ENCODE measurements at places on chromosomes 13 and 19.

GRCh38 chr13:106376401-106377112 lies 158.9 kb downstream of the EFNB2 start:
- peak; percentile 92 for DNase-seq

DNA sequence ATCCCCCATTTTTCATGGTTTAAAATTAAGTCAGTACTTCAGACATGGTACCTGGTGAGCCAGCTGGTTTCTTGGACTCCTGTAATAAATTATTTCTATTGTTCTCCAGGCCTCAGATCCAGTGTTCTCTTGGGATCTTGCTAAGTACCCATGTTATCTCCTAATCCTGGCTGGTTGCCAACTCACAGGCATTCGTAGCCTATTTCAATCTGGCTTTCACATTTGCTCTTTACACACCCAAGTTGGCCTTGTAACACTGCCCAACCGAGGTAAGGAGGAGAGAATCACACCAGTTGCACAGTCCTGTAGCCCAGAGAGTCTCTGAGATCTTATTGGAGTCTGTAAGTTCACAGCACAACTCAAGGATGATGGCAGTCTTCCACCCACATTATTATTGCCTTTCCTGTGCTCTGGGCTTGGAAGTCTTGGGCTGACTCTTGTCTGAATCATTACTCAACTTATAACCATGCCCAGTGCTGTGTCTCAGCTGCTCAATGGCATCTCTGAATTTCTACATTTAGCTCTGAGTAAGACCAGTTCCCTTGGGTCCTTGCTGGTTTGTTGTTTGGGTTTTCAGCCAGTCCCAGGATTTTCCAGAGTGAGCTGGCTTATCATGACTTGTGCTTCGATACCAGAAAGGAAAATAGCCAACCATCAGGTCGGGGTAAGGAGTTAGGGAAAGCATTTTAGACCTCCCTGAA lies 76.6 kb upstream of the KLF12 start:
- peak; percentile 98 for DNase-seq

- no peak for DNase-seq
Observed at GRCh38 chr19:28396287-28396831, 816.6 kb downstream of the UQCRFS1 start.

DNA sequence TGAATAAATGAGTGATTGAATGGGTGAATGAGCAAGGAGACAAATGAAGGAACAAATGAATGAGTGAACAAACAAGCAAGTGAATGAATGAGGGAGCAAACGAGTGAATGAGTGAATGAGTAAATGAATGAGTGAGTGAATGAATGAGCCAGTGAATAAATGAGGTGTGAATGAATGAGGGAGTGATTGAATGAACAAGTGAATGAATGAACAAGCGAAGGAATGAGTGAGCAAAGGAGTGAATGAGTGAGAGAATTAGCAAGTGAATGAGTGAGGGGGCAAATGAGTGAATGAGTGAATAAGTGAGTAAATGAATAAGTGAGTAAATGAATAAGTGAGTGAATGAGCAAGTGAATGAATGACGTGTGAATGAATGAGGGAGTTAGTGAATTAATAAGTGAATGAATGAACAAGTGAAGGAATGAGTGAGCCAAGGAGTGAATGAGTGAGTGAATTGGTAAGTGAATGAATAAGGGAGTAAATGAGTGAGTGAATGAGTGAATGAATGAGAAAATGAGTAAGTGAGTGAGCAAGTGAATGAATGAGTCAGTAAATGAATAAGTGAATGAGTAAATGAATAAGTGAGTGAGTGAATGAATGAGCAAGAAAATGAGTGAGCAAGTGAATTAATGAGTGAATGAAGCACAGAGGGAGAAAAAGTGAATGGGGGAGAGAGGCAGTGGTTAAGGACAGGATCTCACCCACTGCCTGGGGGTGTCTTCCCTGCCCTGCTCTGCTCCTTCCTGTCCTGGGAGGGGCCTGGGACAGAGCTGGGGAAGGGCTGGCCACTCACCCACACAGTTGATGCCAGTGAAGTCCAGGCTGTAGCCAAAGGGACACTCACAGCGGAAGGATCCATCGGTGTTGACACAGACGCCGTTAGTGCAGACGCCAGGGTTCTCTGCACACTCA lies 36.4 kb downstream of the CCL25 start:
- DNase-seq: no peak

GRCh38 chr13:97257800-97258799 lies 36.0 kb downstream of the MBNL2 start:
- peak; percentile 80 for DNase-seq

DNA sequence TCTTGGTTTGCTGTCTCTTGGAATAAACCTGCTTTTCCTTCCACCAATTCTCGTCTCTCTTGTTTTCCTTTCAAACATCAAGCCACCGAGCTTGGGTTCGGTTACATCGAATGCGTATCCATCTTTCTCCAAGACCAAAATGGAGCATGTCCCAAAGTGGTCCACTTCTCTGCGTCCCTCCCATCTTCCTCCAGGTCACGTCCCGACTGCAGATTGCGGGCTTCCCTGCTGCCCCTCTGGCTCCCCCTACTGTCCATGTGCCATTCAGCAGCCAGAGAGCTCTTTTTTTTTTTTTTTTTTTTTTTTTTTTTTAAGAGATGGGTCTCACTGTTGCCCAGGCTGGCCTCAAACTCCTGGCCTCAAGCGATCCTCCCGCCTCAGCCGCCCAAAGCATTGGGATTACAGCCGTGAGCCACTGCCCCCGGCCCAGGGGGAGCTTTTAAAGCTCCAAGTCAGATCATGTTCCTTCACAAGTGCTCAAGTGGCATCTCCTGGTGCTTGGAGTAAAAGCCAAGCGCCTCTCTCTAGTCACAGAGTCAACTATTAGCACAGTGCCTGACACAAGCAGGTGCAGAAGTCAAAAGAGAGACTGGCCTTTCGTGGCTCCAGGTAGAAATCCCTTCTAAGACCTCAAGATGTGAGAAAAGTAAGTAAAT lies 10.0 kb downstream of the COL5A3 start:
- peak; percentile 72 for DNase-seq

- no peak for DNase-seq
Observed at GRCh38 chr13:52669677-52670076, 17.0 kb downstream of the SUGT1 start.

DNA sequence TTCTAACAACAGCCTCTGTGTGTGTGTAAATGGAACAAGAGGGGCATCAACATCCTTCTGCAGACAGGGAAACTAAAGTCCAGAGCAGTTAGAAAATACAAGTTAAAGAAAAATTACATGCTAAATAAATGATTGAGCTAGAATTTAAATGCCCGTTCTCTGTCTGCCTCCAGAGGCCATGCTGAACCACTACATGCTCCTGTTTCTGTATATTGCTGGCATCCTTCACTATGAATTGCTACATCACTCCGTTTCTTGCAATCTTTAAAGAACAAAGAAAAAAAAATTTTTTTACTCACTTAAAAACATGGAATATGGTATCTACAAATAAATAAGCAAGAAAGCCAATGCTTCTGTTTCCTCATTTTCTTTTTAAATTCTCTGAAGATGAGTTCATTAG lies 47.9 kb downstream of the DCT start:
- peak; percentile 76 for DNase-seq

All from fibroblast of lung (primary cell).